ENCODE measurements at places on chromosomes 2 and 18.
A peak's percentile ranks its signal among the peaks of the same experiment; 100 is the strongest.

DNA sequence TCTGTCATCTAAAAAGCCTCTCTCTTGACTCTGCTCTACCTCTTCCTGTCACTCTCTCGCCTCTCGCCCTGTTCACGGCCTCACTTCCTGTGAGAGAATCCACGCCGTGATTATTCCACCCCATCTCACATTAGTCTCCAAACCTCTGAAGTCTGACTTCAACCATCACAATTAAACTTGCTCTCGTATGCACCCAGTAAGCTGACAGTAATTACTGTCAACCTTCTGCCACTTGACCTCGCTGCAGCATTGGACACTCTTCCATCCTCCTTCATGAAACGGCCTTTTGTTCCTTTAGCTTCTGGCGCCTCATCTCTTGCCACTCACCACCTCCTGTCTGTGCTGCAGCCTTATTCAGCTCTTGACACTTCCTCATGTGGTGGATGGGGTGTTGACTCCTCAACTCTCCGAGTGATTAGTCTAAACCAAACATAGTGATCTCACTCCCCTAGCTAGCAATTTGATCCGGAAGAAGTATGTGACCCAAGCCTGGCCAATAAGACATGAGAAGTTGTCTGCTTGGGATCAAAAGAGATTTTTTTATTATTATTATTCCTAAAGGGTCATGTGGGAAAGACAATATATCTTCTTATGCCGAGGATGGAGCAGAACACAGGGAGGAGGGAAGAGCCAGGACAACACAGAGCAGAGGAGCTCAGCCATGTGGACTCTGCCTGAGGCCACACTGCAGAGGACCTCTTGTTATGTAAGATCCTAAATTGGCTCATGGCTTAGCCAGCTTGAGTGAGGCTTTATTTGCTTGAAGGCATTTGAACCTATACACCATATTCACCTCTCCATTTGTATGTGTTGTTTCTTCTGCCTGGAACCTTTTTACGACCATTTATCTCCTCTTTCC is 38.4 kb upstream of the MYO1B start:
- no peak for DNase-seq

DNA sequence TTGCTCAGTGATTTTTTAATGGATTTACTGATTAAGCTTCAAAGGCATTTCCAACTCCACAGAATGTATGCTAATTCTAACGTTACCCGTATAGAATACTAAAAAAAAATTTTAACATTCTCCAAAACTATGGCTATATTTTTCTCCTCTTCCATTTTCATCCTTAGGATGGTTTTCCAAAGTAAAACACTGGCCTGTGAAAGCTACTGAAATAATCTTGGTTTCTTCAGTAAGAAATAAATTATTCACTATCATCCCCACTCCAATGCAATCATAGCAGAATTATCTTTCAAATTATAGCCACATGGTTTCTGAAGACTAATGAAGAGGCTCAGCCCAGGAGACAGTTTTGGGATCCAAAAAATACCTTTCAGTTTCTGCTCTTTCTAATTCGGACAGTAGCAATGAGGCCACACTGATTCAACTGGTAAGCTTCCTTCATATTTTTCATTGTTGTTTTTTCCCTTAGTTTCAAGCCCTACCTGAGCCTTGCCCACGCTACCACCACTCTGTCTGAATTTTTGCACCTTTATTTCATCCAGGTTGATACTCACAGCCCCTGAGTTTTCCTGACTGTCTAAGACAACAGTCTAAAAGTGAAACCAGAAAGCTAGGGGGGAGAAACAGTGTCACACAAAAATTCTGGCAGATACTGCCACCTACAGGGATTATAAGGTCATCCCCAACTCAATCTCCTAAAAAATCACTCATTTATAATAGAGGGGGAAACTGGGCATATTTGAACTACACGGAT is 887.9 kb downstream of the NRXN1 start:
- peak; percentile 55 for DNase-seq

- no peak for DNase-seq
These were observed 7.0 kb upstream of the TTL start for GRCh38 chr2:112474844-112475486.

DNA sequence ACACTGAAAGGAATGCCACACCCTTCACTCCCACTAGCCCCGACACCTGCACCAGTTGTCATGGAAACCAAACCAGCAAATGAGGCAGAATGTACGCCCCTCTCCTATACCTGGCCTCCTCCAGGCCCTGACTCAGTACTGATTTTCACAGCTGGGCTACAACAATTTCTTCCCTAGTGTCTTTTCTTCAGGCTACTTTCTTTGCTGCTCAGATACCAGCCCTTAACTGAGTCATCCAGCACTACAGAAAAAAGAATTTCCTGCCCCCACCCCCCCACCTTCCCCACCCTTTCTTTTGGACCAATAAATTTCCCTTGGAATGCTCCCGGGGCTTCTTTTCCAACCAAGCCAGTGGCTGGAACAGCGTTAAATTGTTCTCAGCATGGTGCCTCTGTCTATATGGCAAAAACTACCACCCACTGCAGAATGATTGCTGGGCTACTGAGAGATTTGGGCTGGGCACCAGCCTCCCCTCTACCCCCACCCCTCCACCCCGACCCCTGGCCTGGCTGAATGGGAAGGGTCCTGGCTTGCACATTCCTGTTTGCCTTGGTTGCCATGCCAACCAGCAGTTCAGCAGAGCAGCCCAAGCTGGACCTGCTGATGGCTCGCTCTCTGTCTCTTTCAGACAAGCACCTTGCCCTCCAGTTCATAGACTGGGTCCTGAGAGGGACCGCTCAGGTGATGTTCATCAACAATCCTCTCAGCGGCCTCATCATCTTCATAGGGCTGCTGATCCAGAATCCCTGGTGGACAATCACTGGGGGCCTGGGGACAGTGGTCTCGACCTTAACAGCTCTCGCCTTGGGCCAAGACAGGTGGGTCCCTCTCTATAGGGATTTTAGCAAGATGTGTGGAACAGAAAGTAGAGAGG is 11.3 kb downstream of the SLC14A2 start:
- DNase-seq: no peak

GRCh38 chr18:47172476-47172875 is 3.7 kb downstream of the IER3IP1 start:
- DNase-seq: no peak

DNA sequence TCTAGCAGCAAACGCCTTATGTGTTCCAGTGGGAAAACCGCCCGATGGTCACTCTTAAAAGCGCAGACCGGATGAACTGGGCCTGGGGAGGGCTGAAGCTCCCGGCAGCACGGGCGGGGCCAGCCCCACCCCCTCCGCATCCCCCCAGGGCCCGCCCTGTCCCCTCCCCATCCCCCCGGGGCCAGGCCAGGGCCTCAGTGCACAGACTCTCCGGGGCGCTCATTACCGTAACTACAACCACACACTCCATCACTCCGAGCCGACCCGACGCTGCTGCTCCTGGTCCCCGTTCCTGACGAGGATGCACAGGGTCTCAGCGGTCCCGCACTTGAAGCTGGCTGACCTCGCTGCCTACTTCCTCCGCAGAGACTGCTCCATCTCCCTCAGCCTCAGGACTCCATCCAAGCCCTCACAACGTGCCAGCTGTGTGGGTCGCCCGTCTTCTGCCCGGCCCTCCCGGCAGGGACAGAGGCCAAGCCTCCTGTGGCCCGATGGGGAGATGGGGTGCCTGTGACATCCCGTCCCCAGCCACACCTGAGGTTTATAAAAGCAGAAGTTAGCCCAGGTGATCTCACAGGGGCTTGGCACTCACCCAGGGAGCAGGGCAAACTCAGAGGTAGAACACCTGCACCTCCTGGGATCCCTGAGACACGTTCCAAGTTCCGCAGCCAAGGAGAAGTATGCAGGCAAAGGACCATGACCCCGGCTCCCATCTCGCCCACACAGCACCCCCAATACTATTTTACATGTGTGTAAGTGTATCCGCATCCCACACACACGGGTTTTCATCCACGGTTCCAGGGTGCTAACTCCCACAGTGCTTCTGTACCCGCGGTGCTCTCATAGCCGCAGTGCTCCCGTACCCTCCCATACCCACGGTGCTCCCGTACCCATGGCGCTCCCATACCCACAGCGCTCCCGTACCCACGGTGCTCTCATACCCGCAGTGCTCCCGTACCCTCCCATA is 36.0 kb downstream of the SLC66A2 start:
- no peak for DNase-seq

GRCh38 chr2:8457092-8457481 is 224.8 kb upstream of the ID2 start:
- no peak for DNase-seq

GRCh38 chr2:160680294-160680693 is 186.7 kb upstream of the RBMS1 start:
- no peak for DNase-seq

- no peak for DNase-seq
These were observed 38.3 kb downstream of the TMEM17 start for GRCh38 chr2:62467475-62468321.

- DNase-seq: peak; percentile 46
These were observed 19.6 kb downstream of the UGP2 start for GRCh38 chr2:63861220-63861822.

DNA sequence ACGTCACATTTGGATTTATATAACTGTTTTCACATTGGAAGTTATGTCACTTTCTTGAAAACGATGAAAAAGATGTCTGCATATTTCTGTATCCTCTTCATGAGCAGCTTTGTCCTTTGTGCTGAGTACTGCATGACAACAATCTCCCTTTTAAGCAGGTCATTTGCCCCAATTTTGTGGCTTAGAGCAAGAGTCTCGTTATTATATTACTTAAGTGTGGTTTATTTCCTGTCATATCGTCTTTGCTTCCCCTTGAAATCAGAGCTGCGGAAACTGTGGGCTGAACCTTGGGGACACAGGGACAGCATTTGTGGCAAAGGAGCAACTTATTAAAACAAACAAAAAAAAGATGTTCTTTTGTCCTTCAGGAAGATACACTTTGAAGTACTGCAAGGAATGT is 254.0 kb upstream of the DSEL start:
- no peak for DNase-seq

GRCh38 chr2:49770919-49771318 is 616.6 kb upstream of the FSHR start:
- DNase-seq: no peak

GRCh38 chr2:54524226-54524991 is 68.3 kb downstream of the SPTBN1 start:
- DNase-seq: no peak

- DNase-seq: no peak
These were observed 338.0 kb downstream of the BCL11A start for GRCh38 chr2:60215386-60215901.

GRCh38 chr2:20218331-20219320 is 6.3 kb downstream of the SDC1 start:
- no peak for DNase-seq

DNA sequence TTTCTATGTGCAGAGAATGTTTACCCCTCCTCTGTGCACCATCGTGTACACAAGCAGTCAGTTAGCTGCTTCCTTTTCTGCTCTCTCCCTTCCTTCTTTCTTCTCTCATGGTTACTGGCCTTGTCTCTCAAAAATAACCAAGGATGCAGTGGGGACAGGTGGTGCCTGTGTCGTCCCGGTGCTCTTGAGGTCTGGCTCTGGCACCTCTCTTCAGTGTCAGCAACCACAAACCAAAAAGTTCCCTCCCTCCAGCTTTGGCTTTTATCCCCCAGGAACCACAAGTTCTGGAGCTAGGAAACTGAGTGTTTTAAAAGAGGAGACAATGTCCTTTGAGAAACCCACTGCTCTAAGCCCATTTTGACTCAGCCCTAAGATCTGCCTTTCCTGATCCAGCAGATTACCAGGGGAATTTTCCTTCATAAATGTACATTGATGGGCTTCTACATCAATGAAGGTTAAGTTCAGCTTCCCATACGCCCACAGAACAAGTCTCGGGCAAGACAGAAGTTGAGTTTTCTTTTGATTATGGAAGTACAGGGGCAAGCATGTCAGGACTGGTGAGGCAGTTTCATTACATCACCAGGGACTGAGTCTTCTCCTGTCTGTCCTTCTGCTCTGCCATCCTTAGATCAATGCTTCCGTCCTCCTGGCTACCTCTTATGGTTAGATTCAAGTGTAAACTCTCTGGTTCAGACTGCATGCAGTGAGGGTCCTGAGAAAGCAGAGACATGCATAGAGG is 232.2 kb downstream of the SETBP1 start:
- no peak for DNase-seq

- DNase-seq: no peak
These were observed 59.1 kb upstream of the DAPL1 start for GRCh38 chr2:158735822-158736580.

- no peak for DNase-seq
These were observed 200.9 kb downstream of the FAM210A start for GRCh38 chr18:13525381-13526029.

GRCh38 chr2:174176898-174177297 is 71.4 kb downstream of the OLA1 start:
- no peak for DNase-seq

DNA sequence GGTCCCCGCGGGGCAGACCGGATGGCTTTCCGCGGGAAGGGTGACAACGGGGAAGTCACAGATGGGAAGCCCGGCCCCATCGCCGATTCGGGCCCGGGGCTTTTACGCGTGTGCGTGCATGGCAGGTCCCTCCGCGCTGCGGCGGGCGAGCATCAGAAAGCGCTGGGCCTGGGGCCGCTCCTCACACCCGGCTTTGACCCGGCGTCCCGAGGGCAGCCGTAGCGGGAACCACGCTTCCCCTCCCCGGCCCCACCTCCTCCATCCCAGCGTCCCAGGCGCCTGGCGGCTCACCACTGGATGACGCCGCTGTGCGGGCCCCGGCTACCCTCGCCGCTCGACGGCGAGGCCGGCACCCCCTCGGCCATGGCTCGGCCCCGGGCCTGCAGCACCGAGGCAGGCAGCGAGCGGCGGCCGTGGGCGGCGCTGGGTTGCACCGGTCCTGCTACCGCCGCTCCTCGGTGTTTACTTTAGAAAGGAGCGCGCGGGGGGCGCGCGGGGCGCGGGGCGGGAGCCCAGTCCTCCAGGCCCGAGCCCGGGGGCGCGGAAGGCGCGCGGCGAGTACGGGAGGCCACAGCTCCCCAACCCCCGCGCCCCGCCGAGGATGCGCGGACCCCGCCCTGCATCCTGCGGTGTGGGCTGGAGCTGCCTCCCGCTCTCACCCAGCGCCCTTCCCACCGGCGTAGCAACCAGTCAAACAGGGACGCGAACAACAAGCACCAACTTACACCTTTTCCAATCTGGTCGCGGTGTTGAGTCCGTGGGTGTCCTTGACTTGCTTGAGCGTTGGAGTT is 806 bp downstream of the RFX8 start:
- peak; percentile 29 for DNase-seq

DNA sequence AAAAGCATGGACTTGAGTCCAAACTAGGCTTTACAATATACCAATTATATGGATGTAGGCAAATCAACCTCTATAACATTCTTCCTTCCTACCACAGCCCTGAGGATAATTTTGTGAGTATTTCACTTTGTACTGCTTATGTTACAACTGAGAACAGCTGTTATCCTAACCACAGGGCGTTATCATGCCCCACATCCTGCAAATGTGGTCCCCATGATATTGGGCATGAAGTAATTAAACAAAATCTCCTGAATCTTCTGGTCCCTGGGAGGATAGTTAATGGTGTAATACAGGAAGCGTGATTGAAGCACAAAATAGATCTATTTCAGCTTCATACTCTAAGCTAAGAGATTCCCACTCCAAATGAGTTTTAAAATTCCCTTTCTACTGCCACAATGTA is 223.6 kb downstream of the CDH20 start:
- DNase-seq: no peak

GRCh38 chr18:78902795-78903435 is 76.7 kb upstream of the SALL3 start:
- DNase-seq: no peak

GRCh38 chr2:70498054-70498453 is 55.6 kb downstream of the TGFA start:
- no peak for DNase-seq

All from renal pelvis (tissue), 12 donors.